ENCODE measurements at places on chromosomes 16 and 17.
A peak's percentile ranks its signal among the peaks of the same experiment; 100 is the strongest.

DNA sequence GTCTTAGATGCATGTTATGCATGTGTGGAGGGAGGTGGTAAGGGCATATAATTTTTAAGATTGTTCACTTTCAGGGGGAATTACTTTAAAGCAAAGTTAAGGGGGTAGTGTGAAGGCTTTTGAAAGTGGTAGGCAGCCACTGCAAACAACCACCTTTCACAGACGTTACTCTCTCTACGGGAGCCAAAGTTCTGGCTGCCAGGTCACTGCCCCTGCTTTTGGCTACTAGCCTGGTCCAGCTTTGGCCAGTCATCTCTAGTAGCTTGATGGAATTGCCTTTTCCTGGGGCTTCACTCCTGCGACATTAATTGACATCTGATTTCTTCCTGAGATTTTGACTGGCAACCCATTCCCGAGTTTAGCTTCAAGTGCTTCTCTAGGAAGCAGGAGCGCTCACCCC lies 397.5 kb downstream of the CDH11 start:
- no peak for DNase-seq

DNA sequence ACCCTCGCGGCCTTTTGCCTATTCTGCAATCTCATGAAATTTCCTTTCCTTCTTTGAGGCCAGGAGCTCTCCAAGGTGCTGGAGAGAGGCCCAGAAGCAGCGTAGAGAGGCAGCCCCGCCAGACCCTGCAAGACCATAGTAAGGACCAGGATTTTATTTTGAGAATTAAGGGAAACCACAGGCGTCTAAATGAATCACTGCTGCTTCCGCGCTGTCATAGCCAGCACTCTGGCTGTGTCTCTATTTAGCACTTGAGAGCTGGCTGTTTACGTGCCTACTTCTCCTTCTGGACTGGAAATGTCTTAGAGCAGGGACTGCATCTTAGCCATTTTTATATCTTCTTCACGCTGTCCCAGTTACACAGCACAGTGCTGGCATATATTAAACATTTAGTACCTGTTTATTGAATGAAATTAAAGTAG lies 37.6 kb upstream of the PIRT start:
- no peak for DNase-seq

DNA sequence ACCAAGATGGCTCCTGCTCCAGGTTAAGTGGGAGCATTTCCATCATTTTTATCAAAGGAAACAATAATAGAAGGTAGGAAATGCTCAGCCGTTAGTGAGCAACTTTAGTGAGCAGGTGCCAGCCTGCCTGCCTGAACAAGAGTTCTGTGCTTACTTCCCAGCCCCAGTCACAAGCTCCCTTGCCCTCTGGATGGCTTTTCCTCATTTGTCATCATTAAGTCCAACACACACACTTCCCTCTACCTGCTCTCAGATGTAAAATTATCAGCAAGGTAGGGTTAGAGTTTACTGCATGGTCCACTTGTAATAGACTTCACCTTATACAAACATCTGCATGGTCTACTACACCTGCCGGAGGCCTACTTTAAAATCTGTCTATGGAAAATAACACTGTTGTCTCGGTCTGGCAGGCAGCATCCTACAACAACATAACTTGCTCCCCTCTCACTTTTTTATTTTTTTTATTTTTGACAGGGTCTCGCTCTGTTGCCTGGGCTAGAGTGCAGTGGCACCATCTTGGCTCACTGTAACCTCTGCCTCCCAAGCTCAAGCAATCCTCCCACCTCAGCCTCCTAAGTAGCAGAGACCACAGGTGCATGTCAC lies 12.7 kb downstream of the TEX2 start:
- no peak for DNase-seq

- DNase-seq: no peak
These were observed 17.8 kb downstream of the ENPP7 start for GRCh38 chr17:79748295-79749099.

DNA sequence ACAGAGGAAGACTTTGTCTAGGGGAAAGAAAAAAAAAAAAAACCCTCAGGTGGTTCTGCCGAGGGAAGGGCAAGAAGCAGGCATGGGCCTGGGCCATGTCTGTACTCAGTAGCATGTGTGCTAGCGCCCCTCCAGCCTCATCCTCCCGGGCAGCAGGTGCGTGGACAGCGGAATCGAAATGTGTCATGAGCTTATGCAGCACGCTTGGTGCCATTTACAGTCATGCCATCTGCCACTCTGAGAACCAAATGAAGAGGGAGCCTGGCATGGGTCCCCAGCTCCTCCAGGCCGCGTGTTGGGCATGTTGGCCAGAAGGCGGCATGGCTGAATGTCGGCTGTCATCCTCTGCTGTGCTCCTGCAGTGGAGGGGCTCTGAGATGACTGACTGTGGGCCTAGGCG lies 31.4 kb downstream of the CRAMP1 start:
- DNase-seq: no peak

DNA sequence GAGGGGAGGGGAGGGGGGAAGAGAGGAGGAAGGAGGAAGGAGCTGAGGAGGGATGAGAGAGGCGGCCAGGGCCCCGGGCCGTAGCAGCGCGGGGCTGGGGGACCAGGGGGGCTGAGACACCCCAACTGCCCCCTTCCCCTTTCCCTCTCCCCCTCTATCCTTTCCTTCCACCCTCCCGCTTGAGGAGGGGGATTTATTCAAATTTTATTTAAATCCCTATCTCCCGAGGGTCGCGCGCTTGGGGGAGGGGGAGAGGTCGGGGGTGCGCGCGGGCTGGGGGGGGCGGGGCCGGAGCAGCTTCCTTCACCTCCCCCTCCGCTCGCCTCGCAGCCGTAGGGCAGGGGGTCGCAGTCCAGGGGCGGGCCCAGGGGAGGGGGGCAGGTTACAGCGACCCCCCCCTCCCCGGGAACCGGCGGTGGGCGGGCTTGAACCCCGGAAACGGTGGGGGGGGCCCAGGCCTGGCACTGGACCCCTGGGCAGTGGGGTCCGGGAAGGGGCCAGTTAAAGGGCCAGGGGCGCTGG lies at the start of gene FBXL19:
TSS of gene FBXL19 (plus strand) at position 19 of the 522 bp plus-strand sequence. CDS start 2,183 bp downstream, outside the sequence.
- DNase-seq: no peak

GRCh38 chr16:69934044-69934443 lies 17.1 kb upstream of the CLEC18A start:
- DNase-seq: no peak

DNA sequence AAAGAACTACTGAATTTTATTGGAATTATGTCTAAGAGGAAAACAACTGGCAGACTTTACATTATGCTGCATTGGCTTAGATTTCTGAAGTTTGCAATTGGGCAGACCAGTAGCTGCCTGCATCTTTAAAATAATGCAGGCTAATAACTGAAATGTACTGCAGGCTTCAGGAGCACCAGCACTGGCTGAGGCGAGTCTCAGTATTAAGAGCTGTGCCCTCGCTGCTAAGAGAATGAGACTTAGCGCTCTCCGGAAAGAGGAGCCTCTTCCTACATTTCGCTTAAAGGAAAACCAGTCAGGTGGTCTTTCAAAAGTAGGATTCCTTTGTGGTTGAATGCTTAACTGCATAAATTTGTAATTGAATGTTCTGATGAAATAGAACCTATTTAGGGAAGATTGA lies 885 bp downstream of the CNTNAP4 start:
- no peak for DNase-seq

DNA sequence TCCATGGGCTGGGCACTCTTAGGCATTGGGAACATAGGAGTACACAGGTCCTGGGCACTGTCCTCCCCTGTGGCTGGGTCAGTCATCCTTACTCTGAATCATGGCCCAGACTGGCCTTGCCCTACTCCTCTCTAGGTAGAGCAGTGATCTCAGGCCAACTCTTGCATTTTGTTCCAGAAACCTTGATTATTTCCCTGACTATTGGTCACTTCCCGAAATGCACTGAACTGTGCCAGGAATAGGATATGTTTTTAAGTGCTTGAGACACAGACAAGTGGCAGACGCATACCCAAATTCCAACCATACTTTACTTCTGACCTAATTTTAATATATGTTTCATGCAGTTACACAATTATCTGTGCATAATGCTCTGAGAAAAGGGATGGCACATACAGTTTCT lies 10.3 kb downstream of the KRABD2 start:
- no peak for DNase-seq

GRCh38 chr17:77435272-77436057 lies 294.7 kb downstream of the SEC14L1 start:
- no peak for DNase-seq

- no peak for DNase-seq
These were observed 2.4 kb upstream of the MED13 start for GRCh38 chr17:62067165-62068145.

- no peak for DNase-seq
These were observed 9.2 kb downstream of the MXRA7 start for GRCh38 chr17:76701471-76701967.

DNA sequence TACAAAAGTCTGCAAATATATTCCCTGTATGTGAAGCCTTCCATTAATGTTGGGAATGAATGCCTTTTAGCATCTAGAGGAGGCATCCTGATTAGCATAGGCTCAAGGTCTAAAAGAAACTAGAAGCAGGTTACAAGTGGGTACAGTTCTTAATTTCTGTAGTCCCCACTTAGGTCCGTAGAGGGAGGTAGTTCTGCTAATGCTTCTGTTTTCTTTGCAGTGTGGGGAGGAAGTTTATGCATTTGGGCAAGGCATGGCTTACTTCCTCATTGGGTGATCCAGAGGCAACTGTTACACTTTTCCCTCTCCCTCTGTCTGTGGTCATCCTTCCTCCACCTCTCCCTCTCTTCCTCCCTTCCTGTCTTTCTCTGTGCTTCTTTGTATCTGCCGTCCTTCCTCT lies 108.4 kb upstream of the ZKSCAN2 start:
- DNase-seq: no peak

- no peak for DNase-seq
These were observed 68.2 kb downstream of the KATNIP start for GRCh38 chr16:27618165-27618564.

DNA sequence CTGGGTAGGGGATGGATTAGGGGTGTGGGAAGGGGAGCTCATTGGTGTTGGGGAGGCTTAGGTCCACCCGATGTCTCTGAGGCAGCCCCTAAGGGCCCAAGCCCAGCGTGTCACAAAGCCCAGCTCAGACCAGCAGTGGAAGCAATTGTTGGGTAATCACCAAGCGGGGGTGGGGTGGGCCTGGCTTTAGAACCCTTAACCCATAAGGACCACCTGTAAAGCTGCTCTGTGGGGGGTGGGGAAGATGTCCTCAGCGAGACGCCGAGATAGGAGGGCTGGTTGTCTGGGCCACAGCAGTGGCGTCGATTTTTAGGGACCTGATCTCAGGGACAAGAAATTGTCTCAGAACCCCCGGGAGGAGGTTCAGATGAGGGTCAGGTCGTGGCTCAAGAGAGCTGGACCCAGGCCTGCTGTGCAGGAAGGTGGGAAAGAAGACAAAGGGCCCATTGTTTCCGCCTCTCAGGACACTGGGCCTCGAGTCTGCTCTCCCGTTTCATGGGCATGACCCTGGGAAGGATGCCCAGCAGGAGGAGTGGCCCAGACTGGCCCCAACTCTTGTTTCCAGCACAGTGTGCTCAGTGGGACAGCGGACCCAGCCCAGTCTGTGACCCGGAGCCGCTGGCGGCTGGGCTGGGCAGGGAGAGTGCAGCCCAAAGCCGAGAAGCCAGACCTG lies 15.9 kb downstream of the ST6GALNAC2 start:
- no peak for DNase-seq

DNA sequence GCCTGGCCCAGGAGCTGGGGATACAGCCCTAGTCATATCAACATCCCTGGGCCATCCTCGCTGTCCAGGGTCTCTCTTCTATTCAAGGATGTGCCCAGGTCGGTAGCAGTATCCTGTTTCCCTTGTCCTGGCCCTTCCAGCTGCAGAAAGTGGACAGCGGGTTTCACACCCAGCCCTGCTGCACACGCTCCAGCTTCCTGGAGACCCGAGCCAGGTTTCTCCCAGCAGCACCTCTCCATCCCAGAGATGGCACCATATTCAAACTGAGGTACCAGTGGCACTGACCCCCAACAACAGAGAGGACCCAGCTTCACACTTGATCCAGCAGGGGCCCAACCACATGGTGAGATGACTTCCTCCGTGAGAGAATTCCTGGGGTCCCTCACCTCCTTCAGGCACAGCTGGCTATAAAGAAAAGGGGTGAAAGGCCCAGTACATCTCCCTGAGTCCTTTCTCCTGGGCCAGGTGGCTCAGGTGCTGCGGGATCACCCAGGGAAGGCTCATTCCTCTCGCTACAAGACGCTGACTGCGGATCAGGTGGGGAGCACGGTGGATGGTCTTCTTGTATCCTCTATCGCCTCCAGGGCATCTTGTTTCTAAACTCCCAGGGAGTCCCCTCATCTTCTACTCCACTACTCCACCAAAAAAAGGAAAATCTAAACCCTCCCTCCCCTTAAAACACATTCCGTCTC lies 1.4 kb downstream of the CUEDC1 start:
- no peak for DNase-seq

GRCh38 chr17:8745586-8746500 lies 1.2 kb upstream of the CCDC42 start:
- DNase-seq: peak; percentile 75

- DNase-seq: no peak
These were observed 46.9 kb downstream of the METRNL start for GRCh38 chr17:83126275-83126811.

DNA sequence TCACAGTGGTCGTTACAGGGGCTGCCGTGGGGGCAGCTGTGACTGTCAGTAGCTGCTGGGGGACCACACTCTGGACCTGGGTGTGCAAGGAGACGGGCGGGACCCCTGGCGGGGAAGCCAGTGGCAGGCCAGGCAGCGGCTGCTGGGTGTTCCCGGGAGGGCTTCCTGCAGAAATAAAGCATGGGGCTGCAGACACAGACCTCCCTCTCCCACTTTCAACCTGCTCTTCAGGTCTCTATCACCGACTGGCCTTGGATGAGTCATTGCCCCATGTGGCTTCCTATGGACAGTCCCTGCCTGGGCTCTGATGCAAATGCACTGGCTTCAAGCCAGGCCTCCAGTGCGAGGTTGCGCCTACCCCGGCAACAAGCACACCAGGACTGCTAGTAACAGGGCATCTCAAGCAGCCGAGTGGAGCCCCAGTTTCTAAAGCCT lies 17.2 kb downstream of the SREBF1 start:
- DNase-seq: peak; percentile 93

DNA sequence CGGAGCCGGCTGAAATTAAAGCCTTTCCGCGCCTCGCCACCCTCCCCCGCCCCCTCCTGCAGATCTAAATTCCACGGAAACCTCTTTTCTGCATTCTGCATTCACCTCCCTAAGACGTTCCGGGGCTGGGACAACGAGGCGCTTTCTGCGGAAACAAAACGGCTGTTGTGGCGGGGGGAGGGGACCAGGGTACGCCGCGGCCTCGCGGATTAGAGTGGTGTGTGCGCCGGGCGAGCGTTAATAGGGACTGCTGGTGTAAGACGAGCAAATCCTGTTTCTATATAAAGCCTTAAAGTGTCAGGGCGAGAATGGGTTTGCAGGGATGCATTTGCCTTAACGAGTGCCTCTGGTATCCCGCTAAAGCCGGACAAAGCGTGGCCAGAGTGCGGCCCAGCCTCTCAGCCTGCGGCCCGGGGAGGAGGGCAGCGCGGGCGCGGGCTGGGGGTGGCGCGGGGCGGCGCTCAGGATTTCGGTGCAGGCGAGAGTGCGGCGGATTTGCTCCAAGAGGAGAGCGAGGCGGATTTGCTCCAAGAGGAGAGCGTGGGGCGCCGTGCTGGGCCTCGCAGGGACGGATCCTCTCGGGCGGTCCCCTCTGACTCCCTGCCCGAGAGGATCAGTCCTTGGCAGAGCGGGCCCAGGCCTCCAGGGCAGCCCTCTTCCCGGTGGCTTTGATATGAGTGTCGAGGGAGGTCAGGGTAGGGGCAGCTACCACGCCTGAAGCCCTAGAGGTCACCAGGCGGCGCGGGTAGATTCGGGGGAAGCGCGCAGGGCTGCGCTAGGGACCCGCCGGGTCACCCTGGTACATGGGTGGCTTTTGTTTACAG lies 5.1 kb downstream of the BAHCC1 start:
- no peak for DNase-seq

- peak; percentile 57 for DNase-seq
These were observed 1.2 kb downstream of the NFATC3 start for GRCh38 chr16:68086336-68086841.

- DNase-seq: no peak
These were observed 5.9 kb downstream of the KLHL36 start for GRCh38 chr16:84654238-84654637.
